ENCODE measurements at places on chromosomes 13 and 19. TPM values are rescaled to one million over a fixed set of nuclear protein-coding genes. Genes with fewer than 3 reads are reported as not detected.

DNA sequence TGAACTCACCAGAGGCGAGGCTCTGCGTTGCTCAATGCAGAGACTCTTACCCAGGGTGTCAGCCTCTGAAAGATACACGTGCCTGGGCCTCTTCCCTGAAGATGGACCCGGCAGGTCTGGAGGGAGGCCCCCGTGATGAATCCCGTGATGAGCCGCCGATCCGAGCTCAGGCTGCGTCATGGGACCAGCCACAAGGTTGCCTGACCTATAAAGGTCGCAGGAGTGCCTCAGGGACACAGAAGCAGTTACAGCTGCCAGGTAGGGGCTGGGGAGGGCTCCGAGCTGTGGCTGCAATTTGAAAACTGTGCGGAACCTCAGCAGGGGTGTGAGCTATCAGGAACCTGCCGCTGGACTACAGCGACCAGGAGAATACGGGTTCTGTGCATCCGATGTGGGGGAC, 10.5 kb upstream of the ATP11A start:
- H3K27me3 ChIP-seq = no peaks in the 10 kb centered on the region
- H3K36me3 ChIP-seq = no peaks in the 10 kb centered on the region
- DNase-seq = no peak
- no peak overlapping the region for H3K27ac ChIP-seq

GRCh38 chr13:37168926-37169325, 63.5 kb upstream of the CSNK1A1L start:
- no peak for DNase-seq
- no peaks in the 10 kb centered on the region for H3K36me3 ChIP-seq
- no peaks in the 10 kb centered on the region for H3K4me1 ChIP-seq
- no peak overlapping the region for H3K27ac ChIP-seq
- no peak overlapping the region for H3K4me3 ChIP-seq

DNA sequence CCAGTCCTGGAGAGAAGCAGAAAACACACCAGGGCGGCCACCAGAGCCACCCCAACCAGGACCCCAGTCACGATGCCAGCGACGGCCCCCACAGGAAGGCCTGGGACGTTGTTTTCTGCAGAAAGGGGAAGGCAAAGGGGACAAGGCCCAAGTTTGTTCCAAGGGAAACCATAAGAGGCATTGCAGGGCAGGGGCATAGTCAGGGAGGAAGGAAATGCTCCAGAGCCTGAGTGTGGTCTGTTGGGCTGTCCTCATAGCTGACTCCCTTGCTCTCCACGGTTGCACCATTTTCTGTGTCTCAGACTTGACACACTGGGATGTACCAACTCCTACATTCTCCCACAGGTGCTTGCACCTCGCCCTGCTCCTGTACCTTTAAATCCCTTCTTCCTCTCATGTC, 5.2 kb downstream of the CEACAM4 start:
- H3K4me3 ChIP-seq = no peak overlapping the region
- no peak overlapping the region for H3K27ac ChIP-seq
- no peaks in the 10 kb centered on the region for H3K27me3 ChIP-seq
- no peaks in the 10 kb centered on the region for H3K36me3 ChIP-seq
- H3K4me1 ChIP-seq = no peaks in the 10 kb centered on the region

DNA sequence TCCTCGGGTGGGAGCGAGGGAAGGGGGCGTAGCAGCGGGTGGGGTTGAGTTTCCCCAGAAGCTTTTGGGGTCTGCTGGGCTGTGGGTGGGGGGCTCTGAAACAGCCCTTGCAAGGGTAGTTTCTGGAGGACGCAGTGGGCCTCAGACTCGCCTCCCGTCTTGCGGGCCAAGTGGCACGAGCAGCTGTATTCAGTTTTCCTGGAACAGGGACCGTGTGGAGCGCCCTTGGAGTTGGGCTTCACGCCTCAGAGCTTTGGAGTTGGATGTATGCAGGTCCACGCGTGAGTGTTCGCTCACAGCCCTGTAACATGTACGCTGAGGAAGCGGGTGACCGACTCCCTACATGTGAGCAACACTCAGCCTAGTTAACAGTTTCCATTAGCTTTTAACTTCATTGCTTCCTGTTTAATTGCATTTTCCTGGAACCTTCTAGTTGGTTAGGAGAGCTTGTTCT, 603 bp downstream of the TM9SF2 start:
- peak overlapping the region; percentile 84 for H3K27ac ChIP-seq
- H3K27me3 ChIP-seq = no peaks in the 10 kb centered on the region
- H3K36me3 ChIP-seq = peaks cover 7% of the 10 kb centered on the region
- DNase-seq = no peak

The MBD3L3 gene
- total RNA-seq = not detected

All from Panc1 (cell line).